Frontal cortex (tissue), 4 donors: ENCODE measurements at places on chromosomes 6 and 20. TPM values are rescaled to one million over a fixed set of nuclear protein-coding genes. Genes with fewer than 3 reads are reported as not detected.

The RIPPLY2 gene
- total RNA-seq = 21.6 TPM

- no peak for DNase-seq
These were observed 24.8 kb downstream of the CDH22 start for GRCh38 chr20:46283426-46284039.

DNA sequence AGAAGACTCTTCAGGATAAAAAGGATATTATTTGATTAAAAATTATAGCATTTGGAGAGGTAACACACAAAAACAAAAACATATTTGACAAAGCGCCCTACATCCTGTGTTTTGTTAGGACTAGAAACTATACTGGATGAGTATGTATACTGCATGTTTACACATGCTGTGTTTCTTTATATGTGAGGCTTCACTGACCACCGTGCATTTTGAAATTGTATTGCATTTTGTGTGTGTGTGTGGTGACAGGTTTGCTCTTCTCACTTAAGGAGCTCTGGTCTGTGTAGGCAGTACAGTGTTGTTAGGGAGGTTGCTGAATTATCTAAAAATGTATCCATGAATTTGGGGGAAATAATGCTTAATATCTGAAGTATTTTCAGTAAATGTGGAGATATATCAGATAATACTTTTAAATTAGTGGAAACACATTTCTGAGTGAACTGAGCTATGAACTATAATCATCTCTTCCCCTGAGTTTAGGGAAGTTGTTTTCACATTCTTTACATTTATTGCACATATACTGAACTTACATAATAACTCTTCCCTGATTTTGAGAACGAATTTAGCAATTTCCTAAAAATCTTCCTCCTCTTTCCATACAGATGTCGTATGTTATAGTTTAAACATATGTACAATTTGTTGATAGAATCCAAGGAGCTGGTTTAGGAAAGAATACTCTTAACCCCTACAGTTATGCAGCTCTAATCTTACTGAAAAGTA lies 43.3 kb downstream of the TMEM170B start:
- no peak for DNase-seq

GRCh38 chr6:156794546-156795354 lies 17.6 kb downstream of the ARID1B start:
- DNase-seq = no peak

GRCh38 chr6:221531-222349 lies 70.5 kb upstream of the DUSP22 start:
- DNase-seq = no peak

GRCh38 chr6:36714511-36714910 lies 16.9 kb downstream of the RAB44 start:
- no peak for DNase-seq

DNA sequence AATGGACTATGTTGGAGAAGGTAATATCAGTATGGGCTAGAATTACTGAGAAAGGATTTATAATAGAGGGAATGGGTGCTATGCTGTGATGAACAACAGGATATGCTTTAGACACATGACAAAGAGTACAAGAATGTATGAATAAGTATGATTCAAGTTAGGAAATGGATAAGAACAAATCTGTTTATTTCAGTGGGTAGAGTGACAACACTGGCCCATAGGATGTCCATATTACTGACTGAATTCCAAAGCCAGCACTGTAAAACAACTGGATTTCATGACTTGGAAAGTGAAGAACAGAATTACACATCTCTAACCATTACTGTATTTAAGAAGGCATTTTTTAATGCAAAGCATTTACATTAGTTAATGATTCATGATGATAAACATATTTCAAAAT lies 35.9 kb downstream of the EPM2A start:
- no peak for DNase-seq

GRCh38 chr6:84775751-84776150 lies 11.4 kb upstream of the TBX18 start:
- no peak for DNase-seq

DNA sequence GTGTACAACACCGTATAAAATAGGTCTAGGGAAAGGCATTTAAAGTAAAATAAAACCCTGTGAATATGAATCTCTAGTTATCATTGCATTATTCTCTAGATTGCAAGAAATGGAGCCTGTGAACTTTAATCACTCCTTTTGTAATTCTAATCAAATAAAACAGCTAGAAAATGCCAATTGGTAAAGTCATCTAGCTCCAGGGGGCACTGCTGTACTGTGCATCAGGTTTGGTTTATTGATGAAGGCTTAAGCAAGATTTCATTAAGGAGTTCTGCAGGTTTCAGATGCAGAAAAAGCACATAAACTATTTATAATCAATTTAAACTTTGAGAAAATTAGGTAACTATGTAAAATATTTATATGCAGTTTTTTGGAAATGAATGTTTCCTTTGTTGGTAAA lies 645.0 kb downstream of the PHF3 start:
- peak; percentile 6 for DNase-seq

GRCh38 chr6:164057876-164058275 lies 643.4 kb downstream of the QKI start:
- no peak for DNase-seq

DNA sequence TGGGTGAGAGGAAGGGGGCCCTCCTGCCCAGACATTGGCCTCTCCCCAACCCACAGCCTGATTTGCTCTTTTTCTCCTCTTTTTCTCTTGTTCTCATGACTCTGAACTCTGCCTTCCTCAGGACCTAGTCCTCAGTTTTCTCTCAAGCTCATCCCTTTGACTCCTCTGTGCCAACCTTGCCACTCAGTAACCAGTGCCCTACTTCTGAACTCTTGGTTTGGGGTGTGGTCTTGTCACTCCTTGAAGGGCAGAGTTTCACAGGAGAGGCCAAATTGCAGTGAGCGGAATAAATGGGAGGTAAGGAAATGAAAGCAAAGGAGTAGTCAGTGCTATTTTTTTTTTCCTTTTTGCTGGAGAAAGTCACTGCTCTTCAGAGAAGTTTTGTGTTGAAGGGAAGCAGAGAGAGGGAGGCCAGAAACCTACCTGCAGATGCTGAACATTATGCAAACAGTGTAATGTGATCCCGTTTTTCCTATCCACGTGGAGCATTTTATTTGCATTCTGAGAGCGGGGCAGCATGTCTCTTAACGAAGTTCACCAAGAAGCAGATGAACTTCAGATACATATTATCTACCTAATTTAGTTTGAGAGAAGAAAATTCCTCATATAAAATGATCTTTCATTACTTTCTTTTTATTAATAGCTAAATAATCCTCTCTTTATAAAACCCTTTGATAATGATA lies 26.9 kb downstream of the CFAP61 start:
- DNase-seq = no peak

GRCh38 chr20:13259921-13260320 lies 38.8 kb downstream of the ISM1 start:
- DNase-seq = no peak
